ENCODE measurements at places on chromosomes 5 and 9. TPM values are rescaled to one million over a fixed set of nuclear protein-coding genes. Genes with fewer than 3 reads are reported as not detected.

- no peak overlapping the region for H3K4me3 ChIP-seq
- DNase-seq, result no peak
- H3K4me1 ChIP-seq, result no peaks in the 10 kb centered on the region
Measured at GRCh38 chr9:85600675-85601263, 141.0 kb downstream of the AGTPBP1 start.

DNA sequence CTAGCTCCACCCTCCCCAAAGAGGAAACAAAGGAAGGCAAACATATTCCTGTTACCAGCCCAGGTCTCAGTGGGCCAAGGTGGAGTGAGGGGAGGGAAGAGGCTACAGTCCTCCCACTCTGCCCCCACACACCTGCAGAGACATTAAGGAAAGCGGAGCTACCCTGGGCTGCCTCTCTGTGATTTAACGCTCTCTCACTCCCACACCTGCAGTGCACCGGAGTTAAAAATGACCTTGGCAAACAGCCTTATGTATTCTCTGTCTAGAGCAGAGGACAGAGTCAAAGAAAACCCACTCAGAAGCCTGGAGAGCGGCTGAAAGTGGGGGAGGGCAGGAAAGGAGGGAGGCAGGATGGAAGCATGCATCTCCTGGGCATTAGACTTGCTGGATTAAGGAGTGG lies 32.7 kb downstream of the KCNIP1 start:
- no peak overlapping the region for H3K4me3 ChIP-seq
- DNase-seq, result no peak
- peaks cover 28% of the 10 kb centered on the region for H3K4me1 ChIP-seq
- no peak overlapping the region for H3K27ac ChIP-seq
- H3K36me3 ChIP-seq, result no peaks in the 10 kb centered on the region

IFNK gene
- total RNA-seq, result not detected

- no peak for DNase-seq
- H3K27me3 ChIP-seq, result peaks cover 10% of the 10 kb centered on the region
- H3K4me3 ChIP-seq, result no peak overlapping the region
- no peaks in the 10 kb centered on the region for H3K36me3 ChIP-seq
- H3K4me1 ChIP-seq, result no peaks in the 10 kb centered on the region
Measured at GRCh38 chr5:168734119-168734518, 155.0 kb upstream of the PANK3 start.

- no peaks in the 10 kb centered on the region for H3K27me3 ChIP-seq
- H3K27ac ChIP-seq, result no peak overlapping the region
- DNase-seq, result no peak
Measured at GRCh38 chr5:38455796-38456330, 100.6 kb downstream of the LIFR start.

DNA sequence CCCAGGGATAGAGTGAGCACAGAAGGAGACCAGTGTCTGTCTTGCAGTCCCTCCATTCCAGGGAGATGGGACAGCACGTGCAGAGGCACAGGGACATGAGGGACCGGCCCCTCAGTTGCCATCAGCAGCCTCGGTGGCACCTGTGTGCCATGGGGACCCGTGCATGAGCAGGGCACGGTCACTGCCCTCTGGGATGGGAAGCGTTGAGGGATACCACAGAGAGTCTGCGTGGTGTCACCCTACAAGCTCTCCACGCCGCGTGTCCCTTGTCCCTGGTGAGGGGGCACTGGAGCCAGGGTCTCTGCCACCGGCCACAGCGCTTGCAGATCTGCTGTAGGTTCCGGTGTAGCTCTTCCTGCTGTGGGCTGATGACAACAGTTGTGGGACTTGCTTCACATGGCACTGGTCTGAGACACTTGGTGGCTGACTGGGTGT lies 108.1 kb downstream of the CACNA1B start:
- no peak overlapping the region for H3K27ac ChIP-seq
- no peaks in the 10 kb centered on the region for H3K4me1 ChIP-seq
- no peaks in the 10 kb centered on the region for H3K27me3 ChIP-seq
- no peaks in the 10 kb centered on the region for H3K36me3 ChIP-seq

GRCh38 chr5:109516390-109516789 lies 106.6 kb upstream of the PJA2 start:
- H3K36me3 ChIP-seq, result no peaks in the 10 kb centered on the region
- H3K4me1 ChIP-seq, result no peaks in the 10 kb centered on the region
- DNase-seq, result no peak
- no peaks in the 10 kb centered on the region for H3K27me3 ChIP-seq

DNA sequence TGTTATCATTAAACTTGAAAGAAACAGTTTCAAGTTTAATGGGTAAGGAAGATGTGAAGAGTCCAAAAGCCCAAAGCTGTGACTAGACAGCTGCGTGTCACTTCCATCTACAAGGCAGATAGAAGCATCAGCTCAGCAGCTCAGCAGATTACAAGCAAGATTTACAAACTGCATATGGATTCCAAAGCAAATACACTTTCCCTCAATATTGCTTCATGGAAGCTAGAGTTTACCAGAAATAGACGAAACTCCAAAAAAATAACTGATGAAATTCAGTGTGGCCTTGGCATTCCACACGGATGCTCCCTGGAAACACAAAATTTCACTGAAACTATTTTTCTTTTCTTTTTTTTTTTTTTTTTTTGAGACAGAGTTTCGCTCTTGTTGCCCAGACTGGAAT lies 17.9 kb downstream of the MYO10 start:
- no peak overlapping the region for H3K27ac ChIP-seq
- H3K27me3 ChIP-seq, result no peaks in the 10 kb centered on the region
- no peak for DNase-seq

GRCh38 chr5:164302533-164303235 lies 797.3 kb downstream of the MAT2B start:
- DNase-seq, result no peak
- H3K4me3 ChIP-seq, result no peak overlapping the region
- H3K36me3 ChIP-seq, result no peaks in the 10 kb centered on the region
- H3K4me1 ChIP-seq, result no peaks in the 10 kb centered on the region

TMED9 gene
- 49.0 TPM for total RNA-seq

GRCh38 chr9:105296877-105297287 lies 52.4 kb downstream of the SLC44A1 start:
- no peak overlapping the region for H3K27ac ChIP-seq
- H3K36me3 ChIP-seq, result no peaks in the 10 kb centered on the region
- H3K4me1 ChIP-seq, result peaks cover 52% of the 10 kb centered on the region
- DNase-seq, result peak; percentile 31
- H3K27me3 ChIP-seq, result no peaks in the 10 kb centered on the region
- no peak overlapping the region for H3K4me3 ChIP-seq

DNA sequence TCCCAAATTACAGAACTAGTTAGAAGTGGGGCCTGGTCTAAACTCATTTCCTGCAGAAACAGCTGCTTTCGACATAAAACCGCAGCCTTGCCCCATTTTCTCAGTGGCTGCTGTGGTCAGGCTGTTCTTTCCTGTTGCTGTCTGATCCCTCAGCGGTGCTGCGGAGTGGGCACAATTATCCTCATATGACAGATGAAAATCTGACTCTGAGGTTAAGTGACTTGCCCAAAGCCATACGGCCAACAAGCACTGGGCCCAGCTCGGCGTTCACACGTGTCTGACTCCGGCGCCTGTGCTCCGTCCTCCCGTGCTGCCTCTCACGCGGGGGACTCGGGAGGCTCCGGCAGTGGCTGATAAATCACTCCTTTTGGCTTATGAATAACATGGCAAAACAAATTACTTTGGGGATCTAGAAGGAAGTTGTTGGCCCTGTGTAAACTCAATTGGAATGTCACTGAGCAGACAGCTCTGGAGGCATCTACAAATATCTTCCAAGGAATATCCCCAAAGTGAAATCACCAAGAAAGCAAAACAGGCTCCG lies 142.6 kb upstream of the LMX1B start:
- H3K27me3 ChIP-seq, result no peaks in the 10 kb centered on the region
- no peak for DNase-seq
- no peak overlapping the region for H3K4me3 ChIP-seq
- H3K36me3 ChIP-seq, result no peaks in the 10 kb centered on the region
- no peak overlapping the region for H3K27ac ChIP-seq

- no peak overlapping the region for H3K4me3 ChIP-seq
- H3K36me3 ChIP-seq, result no peaks in the 10 kb centered on the region
Measured at GRCh38 chr5:41097642-41098041, 26.5 kb upstream of the MROH2B start.

GRCh38 chr5:171221916-171222315 lies 87.1 kb upstream of the TLX3 start:
- H3K4me3 ChIP-seq, result no peak overlapping the region
- no peaks in the 10 kb centered on the region for H3K36me3 ChIP-seq

- no peak overlapping the region for H3K27ac ChIP-seq
- no peaks in the 10 kb centered on the region for H3K36me3 ChIP-seq
- H3K27me3 ChIP-seq, result no peaks in the 10 kb centered on the region
- H3K4me1 ChIP-seq, result peaks cover 39% of the 10 kb centered on the region
- no peak for DNase-seq
- H3K4me3 ChIP-seq, result no peak overlapping the region
Measured at GRCh38 chr5:102763734-102764133, 8.6 kb downstream of the PAM start.

GABRA6 gene
- total RNA-seq, result not detected

PCDHB4 gene
- total RNA-seq, result 1.9 TPM

COMMD10 gene
- 46.6 TPM for total RNA-seq

UQCRQ gene
- 45.0 TPM for total RNA-seq

SLC44A1 gene
- 41.4 TPM for total RNA-seq

BARHL1 gene
- 3.1 TPM for total RNA-seq

DNA sequence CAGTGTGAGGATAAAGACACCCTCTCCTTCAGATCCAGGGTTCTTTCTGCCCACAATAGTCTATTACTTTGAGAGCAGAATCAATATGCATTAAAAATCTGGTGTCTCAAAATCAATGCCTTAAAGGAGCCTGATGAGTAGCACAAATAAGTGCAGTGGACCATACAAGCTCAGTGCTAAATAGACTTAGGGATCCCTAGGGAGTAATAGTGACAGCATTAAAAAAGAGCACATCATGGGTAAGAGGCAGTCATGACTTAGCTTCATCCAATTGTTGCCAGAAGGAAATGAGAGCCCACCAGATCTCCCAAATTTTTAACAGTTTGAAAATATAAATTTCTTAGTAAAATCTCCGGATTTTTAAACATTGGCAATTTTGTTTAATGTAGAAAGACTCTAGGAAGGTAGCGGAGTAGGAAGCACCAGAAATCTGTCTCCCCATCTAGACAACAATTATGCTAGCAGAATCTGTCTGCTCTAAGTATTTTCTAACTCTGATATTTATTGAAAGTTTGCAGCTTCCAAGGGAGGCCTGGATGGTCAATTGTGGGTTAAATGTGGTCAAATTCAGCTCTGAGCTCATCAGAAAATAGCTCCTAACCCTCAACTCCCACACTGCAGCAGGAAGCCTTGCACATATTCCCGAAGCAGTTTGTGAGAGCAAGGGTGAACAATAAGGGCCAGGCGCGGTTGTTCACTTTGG lies 443.9 kb downstream of the TLE1 start:
- H3K4me1 ChIP-seq, result peaks cover 16% of the 10 kb centered on the region
- no peak overlapping the region for H3K27ac ChIP-seq
- no peaks in the 10 kb centered on the region for H3K36me3 ChIP-seq

DNA sequence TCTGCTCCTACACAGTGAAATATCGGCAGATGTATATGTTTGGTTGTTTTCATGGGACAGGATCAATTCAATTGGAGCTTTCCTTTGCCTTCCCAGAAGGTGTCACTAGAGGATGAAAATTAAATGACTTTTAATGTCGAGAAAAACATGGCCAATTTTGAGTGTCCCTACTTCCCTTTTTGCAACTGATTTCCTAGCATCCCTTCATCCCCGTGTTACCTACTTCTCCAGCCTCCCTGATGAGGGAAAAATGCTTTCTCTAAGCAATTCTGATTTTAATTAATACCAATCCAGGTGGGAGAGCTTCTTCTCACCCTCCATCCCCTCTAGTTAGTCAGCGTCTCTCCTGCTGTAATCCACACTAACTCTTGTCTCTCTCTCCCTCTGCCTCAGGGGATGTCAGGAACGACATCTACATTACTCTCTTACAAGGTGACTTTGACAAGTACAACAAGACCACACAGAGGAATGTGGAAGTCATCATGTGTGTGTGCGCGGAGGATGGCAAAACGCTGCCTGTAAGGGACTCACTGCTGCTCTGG lies 64.9 kb downstream of the DOCK2 start:
- H3K36me3 ChIP-seq, result no peaks in the 10 kb centered on the region
- DNase-seq, result peak; percentile 31

GRCh38 chr5:43042626-43043399 lies 2.7 kb upstream of the ANXA2R start:
- H3K27ac ChIP-seq, result no peak overlapping the region
- peaks cover 97% of the 10 kb centered on the region for H3K27me3 ChIP-seq
- peak; percentile 67 for DNase-seq
- H3K4me1 ChIP-seq, result peaks cover 20% of the 10 kb centered on the region

DNA sequence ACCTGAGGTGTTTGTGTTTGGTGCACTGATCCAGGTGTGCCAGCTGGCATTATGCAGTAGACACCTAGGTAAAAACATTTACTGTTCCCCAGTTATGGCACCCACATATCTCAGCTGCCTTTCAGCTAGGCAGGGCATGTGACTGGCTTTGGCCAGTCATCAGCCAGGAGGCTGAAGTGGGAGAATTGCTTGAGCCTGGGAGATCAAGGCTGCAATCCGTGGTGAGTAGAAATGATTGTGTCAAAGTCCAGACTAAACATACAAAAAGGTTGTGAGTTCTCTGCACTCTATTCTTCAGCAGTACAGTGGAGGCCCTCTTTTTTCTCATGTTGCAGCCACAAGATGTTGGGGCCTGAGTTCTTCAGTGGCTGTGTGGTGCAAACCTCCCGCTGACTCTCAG lies 3.2 kb upstream of the FBLL1 start:
- H3K36me3 ChIP-seq, result no peaks in the 10 kb centered on the region
- no peak overlapping the region for H3K27ac ChIP-seq
- peaks cover 28% of the 10 kb centered on the region for H3K27me3 ChIP-seq
- H3K4me3 ChIP-seq, result no peak overlapping the region

DMRT3 gene
- total RNA-seq, result 0.41 TPM

DNA sequence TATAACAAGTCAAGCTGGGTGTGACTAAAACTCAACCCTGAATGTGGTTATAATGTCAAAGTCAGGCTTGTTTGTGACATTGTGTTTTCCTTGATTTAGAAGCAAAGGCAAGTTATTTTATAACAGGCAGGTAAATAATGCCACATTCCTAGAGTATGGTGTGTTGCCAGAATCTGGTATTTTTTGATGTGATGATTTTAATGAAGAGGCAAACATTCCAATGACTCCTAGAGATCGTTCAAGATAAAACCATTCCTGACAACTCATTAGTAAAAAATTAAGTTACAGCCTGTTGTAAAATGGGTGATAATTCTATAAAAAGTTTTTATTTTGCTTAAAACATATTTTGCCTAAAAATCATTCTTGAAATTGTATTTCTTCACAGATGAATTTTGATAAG lies 60.0 kb downstream of the RAB14 start:
- H3K36me3 ChIP-seq, result no peaks in the 10 kb centered on the region
- no peaks in the 10 kb centered on the region for H3K4me1 ChIP-seq
- DNase-seq, result no peak
- H3K4me3 ChIP-seq, result no peak overlapping the region
